ENCODE measurements at places on chromosomes 2 and 18. TPM values are rescaled to one million over a fixed set of nuclear protein-coding genes. Genes with fewer than 3 reads are reported as not detected.

The CCDC68 gene
- total RNA-seq, result 6.9 TPM

The IL1F10 gene
- total RNA-seq, result not detected

The NEB gene
- 0.26 TPM for total RNA-seq

The CRACDL gene
- total RNA-seq, result 1.5 TPM

The LIMS2 gene
- total RNA-seq, result 298 TPM

Measured in uterus (tissue), 4 donors.